Activated CD4-positive, alpha-beta memory T cell treated with anti-CD3 and anti-CD28 coated beads for 36 hours (primary cell): ENCODE measurements at places on chromosomes 16 and 17.

GRCh38 chr17:47801906-47802305 lies 19.7 kb downstream of the OSBPL7 start:
- no peaks in the 10 kb centered on the region for H3K4me1 ChIP-seq
- no peaks in the 10 kb centered on the region for H3K36me3 ChIP-seq
- H3K27me3 ChIP-seq, result no peaks in the 10 kb centered on the region
- no peak overlapping the region for H3K27ac ChIP-seq

GRCh38 chr17:45224671-45225050 lies 3.0 kb downstream of the FMNL1 start:
- no peaks in the 10 kb centered on the region for H3K27me3 ChIP-seq
- H3K4me3 ChIP-seq, result peak overlapping the region; percentile 100
- peak overlapping the region; percentile 100 for H3K27ac ChIP-seq
- H3K36me3 ChIP-seq, result peaks cover 47% of the 10 kb centered on the region
- DNase-seq, result peak; percentile 63

DNA sequence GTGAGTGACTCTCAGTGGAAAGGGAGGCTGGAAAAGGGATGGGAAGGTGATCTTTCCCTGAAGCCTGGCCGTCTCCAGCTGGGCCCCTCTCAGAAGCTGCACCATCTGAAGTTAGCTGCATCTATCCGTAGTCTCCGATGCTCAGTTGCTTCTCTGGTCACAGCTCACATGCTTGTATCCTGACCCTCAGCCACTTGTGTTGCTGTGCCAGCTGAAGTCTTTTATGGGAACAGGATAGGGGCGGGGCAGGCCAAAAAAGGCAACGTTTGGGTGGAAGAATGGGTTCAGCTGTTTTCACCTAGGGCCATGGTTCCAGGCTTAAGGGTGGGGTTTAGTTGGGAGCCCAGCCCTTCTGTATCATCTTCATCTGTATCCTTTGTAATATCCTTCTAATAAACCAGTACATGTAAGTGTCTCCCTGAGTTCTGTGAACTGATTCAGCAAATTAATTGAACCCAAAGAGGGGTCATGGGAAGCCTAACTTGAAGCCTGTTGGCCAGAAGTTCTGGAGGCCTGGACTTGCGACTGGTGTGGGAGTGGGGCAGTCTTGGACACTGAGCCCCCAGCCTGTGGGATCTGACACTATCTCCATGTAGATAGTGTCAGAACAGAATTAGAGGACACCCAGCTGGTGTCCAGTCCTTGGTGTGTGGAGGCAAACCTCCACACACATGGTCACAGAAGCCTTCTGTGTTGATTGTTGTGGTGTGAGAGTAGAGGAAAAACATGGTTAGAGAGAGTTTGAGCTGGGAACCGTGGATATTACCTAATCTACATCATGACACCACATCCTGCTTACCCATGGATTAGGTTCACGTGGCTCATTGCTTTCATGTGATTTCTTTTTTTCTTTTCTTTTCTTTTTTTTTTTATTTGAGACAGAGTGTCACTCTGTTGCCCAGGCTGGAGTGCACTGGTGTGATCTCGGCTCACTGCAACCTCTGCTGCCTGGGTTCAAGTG lies 49.3 kb upstream of the FBXO47 start:
- DNase-seq, result no peak
- H3K4me1 ChIP-seq, result peaks cover 30% of the 10 kb centered on the region
- H3K36me3 ChIP-seq, result no peaks in the 10 kb centered on the region
- H3K27ac ChIP-seq, result no peak overlapping the region
- H3K27me3 ChIP-seq, result no peaks in the 10 kb centered on the region

- no peak overlapping the region for H3K4me3 ChIP-seq
- no peak for DNase-seq
- peaks cover 38% of the 10 kb centered on the region for H3K4me1 ChIP-seq
- no peak overlapping the region for H3K27ac ChIP-seq
- no peaks in the 10 kb centered on the region for H3K36me3 ChIP-seq
Measured at GRCh38 chr16:50178491-50178941, 25.4 kb downstream of the TENT4B start.

DNA sequence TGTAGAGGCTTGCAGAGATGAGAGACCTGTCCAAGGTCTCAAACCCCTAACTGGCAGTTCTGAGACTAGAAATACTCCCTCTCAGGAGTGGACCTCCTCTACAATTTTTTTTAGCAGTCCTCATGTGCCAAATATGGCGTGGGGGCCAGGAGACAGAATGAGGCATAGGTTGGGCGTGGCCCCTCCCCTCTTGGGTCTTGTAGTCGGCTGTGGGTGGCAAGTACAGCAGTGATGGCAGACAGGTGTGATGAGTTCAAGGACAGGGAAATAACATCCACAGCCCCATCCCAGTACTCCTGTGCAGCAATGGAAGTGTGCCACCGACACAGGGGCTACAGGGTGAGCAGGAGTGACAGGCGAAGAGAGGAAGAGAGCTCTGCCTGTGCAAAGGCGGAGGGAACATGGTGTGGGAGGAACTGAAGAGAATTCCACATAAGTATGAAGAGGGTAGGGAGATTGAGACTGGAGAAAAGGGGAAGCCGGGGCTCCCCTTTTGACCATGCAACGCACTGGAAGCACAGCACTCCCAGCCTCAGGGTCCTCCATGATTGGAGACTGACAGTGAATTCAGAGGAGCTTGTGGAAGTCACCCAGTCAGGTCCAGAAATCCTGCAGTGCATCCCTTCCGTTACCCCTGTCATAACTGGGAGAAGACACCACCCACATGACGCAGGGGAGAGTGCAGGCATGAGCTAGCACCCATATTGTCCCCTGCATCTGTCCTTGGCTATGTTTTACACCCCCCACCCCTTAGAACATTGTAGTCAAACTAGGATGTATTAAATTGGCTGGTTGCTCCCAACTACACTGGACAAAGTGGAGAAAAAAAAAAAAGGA lies 14.8 kb upstream of the CETP start:
- peak overlapping the region; percentile 62 for H3K27ac ChIP-seq
- H3K4me1 ChIP-seq, result peaks cover 54% of the 10 kb centered on the region
- H3K4me3 ChIP-seq, result no peak overlapping the region
- peaks cover 38% of the 10 kb centered on the region for H3K36me3 ChIP-seq

- H3K36me3 ChIP-seq, result peaks cover 8% of the 10 kb centered on the region
- no peak overlapping the region for H3K4me3 ChIP-seq
Measured at GRCh38 chr16:21656795-21657768, 4.7 kb upstream of the IGSF6 start.

- no peaks in the 10 kb centered on the region for H3K36me3 ChIP-seq
- peaks cover 5% of the 10 kb centered on the region for H3K4me1 ChIP-seq
- no peak overlapping the region for H3K27ac ChIP-seq
- no peak overlapping the region for H3K4me3 ChIP-seq
Measured at GRCh38 chr16:89175280-89176146, 4.0 kb downstream of the CDH15 start.

GRCh38 chr16:13236308-13236707 lies 334.9 kb downstream of the SHISA9 start:
- H3K36me3 ChIP-seq, result no peaks in the 10 kb centered on the region
- no peak overlapping the region for H3K4me3 ChIP-seq
- no peaks in the 10 kb centered on the region for H3K27me3 ChIP-seq
- H3K27ac ChIP-seq, result no peak overlapping the region
- no peaks in the 10 kb centered on the region for H3K4me1 ChIP-seq

GRCh38 chr16:24289166-24289700 lies 33.1 kb downstream of the CACNG3 start:
- peaks cover 27% of the 10 kb centered on the region for H3K27me3 ChIP-seq
- no peaks in the 10 kb centered on the region for H3K4me1 ChIP-seq
- DNase-seq, result no peak
- H3K36me3 ChIP-seq, result no peaks in the 10 kb centered on the region

DNA sequence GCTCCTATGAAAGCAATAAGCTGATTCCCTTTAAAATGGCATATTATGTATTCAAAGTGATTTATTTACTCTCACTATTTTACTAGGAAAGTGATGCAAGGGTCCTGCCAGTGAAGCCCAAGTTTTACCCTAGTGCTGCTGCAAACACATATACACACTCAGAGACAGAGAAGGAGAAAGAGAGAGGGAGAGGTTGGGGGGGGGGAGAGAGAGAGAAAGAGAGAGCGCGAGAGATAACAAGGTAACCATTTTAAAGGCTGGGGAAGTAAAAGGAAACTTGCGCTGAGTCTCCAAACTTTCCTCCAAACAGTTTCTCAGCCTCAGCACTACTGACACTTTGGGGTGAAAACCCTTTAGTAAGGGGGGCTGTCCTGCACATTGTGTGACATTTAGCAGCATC lies 5.9 kb downstream of the USP31 start:
- peaks cover 4% of the 10 kb centered on the region for H3K36me3 ChIP-seq
- no peak overlapping the region for H3K27ac ChIP-seq
- H3K4me1 ChIP-seq, result peaks cover 13% of the 10 kb centered on the region

GRCh38 chr17:60157487-60158040 lies 7.8 kb downstream of the CA4 start:
- no peaks in the 10 kb centered on the region for H3K4me1 ChIP-seq
- H3K27me3 ChIP-seq, result peaks cover 21% of the 10 kb centered on the region
- no peak overlapping the region for H3K4me3 ChIP-seq
- H3K27ac ChIP-seq, result no peak overlapping the region

GRCh38 chr16:81590714-81591544 lies 146.3 kb downstream of the CMIP start:
- H3K4me3 ChIP-seq, result no peak overlapping the region
- DNase-seq, result no peak
- no peaks in the 10 kb centered on the region for H3K36me3 ChIP-seq
- peaks cover 10% of the 10 kb centered on the region for H3K4me1 ChIP-seq

- peaks cover 10% of the 10 kb centered on the region for H3K4me1 ChIP-seq
- H3K27me3 ChIP-seq, result peaks cover 2% of the 10 kb centered on the region
- no peaks in the 10 kb centered on the region for H3K36me3 ChIP-seq
- no peak overlapping the region for H3K4me3 ChIP-seq
Measured at GRCh38 chr17:14559264-14560119, 258.6 kb downstream of the HS3ST3B1 start.

DNA sequence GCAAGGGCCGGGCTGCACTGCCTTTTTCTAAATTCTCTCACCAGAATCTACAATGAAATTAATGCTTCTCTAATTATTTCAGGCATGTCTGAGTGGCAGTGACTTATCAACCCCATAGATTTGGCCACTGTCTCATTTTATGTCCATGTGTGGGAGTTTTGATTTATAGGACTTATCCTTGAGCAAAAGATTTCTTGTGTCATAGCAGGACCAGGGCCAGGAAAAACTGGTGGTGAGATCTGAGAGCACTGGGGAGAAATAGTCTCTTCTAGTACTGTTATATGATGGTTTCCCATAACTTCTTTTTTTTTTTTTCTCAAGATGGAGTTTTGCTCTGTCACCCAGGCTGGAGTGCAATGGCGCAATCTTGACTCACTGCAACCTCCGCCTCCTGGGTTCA lies 1.5 kb upstream of the KRT23 start:
- no peaks in the 10 kb centered on the region for H3K4me1 ChIP-seq
- H3K27me3 ChIP-seq, result peaks cover 10% of the 10 kb centered on the region
- no peak overlapping the region for H3K27ac ChIP-seq
- no peak for DNase-seq

- H3K27me3 ChIP-seq, result no peaks in the 10 kb centered on the region
- no peak for DNase-seq
- H3K27ac ChIP-seq, result no peak overlapping the region
- H3K36me3 ChIP-seq, result peaks cover 10% of the 10 kb centered on the region
Measured at GRCh38 chr17:7859028-7859427, 1.2 kb downstream of the CYB5D1 start.

DNA sequence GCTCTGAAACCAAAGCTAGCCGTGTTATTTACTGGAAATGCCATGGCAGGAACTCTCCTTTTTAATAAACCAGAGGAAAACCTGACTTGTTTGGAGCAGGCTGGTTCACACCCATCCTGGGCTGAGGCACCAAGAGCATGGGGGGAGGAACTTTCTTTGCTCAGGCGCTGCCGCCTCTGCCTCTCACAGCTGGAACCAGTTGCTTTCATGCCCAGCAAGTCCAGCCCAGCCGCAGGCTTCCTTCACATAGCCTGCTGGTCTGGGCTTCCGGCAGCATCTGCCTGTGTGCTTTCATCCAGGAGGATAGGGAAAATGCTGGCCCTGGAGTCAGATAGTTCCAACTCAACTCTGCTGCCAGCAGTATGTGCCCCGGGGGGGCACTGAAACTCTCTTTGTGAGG lies 88.1 kb upstream of the ASIC2 start:
- H3K4me1 ChIP-seq, result no peaks in the 10 kb centered on the region
- no peak for DNase-seq
- no peak overlapping the region for H3K27ac ChIP-seq
- peaks cover 18% of the 10 kb centered on the region for H3K27me3 ChIP-seq
- H3K4me3 ChIP-seq, result no peak overlapping the region
- H3K36me3 ChIP-seq, result no peaks in the 10 kb centered on the region

DNA sequence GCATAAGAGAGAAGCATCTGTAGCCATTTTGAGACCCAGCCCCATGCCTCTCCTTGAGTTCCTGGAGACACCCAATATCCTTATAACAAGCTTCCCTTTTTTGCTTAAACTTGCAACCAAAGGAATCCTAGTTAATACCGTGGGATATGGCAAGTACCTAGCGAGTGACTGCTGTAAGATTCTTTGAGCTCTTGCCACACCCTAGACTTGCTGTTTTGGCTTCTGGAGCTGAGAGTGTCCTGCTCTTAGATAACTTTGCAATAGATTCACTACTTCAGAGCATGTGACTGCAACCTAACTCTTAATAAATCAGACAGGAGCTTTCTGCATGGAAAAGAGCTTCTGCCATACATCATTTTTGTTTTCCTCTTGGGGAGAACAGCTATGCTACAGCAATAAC lies 58.3 kb downstream of the AKAP1 start:
- H3K36me3 ChIP-seq, result peaks cover 2% of the 10 kb centered on the region
- H3K4me3 ChIP-seq, result no peak overlapping the region
- peaks cover 4% of the 10 kb centered on the region for H3K27me3 ChIP-seq

DNA sequence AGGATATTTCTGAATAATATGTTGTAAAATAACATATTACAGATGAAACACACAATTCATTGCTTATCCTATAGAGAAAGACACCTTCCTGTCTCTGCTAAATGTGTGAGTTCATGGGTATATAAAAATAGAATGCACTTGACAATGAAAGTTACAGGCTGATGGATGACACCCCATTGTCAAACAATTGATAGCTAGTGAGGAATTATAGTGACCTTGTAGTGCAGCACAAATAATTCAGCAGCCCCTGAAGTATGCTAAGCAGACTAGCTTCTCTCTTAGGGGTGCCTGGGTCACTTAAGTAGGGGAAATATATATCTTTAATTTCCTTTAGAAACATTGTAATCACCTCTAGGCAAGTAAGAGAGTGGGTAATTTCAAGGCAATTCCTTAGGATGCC lies 826.2 kb downstream of the CDH8 start:
- H3K4me1 ChIP-seq, result no peaks in the 10 kb centered on the region
- H3K27ac ChIP-seq, result no peak overlapping the region
- no peaks in the 10 kb centered on the region for H3K36me3 ChIP-seq
- H3K27me3 ChIP-seq, result no peaks in the 10 kb centered on the region
- H3K4me3 ChIP-seq, result no peak overlapping the region

DNA sequence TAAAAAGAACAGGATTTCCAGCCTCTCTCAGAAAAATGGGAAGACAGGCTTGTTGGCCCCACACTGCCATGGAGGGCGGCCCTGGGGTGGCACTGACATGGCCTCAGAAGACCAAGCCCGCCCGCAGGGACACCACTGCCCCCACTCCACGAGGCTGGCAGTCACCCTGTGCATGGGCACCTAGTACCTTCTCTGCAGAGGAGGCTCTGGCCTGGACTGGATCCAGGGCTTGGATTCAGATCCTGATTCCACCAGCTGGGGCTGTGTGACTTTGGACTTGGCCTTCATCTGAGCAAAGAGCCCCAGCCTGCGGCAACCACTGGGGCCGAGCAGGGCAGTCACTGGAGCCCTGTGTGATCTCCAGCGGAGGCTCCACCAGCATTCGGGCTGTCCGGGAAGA lies 16.8 kb upstream of the FASN start:
- no peak for DNase-seq
- no peaks in the 10 kb centered on the region for H3K36me3 ChIP-seq

- peaks cover 24% of the 10 kb centered on the region for H3K4me1 ChIP-seq
- DNase-seq, result no peak
- no peak overlapping the region for H3K4me3 ChIP-seq
- H3K27ac ChIP-seq, result no peak overlapping the region
- H3K27me3 ChIP-seq, result no peaks in the 10 kb centered on the region
Measured at GRCh38 chr17:81918832-81919545, 1.0 kb upstream of the SIRT7 start.
